ENCODE measurements at places on chromosomes 16 and 17.
A peak's percentile ranks its signal among the peaks of the same experiment; 100 is the strongest.

- DNase-seq: peak; percentile 38
Measured at GRCh38 chr17:10198509-10199249, at the start of gene GAS7. TSS of gene GAS7 (minus strand) at chr17:10198606.

DNA sequence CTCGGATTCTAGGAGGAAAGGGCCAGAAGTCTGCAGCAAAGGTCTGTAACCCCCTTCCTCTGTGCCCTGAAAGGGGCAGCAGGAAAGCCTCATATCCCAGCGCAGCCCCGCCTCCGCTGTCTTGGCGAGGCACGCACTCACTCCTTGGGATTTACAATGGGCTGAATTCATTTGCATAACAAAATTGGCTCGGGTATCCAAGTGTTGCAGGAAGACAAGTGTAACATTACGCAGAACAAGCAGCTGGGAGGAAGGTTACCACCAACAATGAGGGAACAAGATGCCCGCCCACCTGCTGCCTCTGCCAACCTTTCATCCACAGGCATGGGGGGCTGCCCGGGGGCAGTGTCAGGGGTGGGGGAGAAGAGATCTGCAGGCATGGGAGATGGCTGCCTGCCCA is 130.4 kb downstream of the MRM1 start:
- no peak for DNase-seq

DNA sequence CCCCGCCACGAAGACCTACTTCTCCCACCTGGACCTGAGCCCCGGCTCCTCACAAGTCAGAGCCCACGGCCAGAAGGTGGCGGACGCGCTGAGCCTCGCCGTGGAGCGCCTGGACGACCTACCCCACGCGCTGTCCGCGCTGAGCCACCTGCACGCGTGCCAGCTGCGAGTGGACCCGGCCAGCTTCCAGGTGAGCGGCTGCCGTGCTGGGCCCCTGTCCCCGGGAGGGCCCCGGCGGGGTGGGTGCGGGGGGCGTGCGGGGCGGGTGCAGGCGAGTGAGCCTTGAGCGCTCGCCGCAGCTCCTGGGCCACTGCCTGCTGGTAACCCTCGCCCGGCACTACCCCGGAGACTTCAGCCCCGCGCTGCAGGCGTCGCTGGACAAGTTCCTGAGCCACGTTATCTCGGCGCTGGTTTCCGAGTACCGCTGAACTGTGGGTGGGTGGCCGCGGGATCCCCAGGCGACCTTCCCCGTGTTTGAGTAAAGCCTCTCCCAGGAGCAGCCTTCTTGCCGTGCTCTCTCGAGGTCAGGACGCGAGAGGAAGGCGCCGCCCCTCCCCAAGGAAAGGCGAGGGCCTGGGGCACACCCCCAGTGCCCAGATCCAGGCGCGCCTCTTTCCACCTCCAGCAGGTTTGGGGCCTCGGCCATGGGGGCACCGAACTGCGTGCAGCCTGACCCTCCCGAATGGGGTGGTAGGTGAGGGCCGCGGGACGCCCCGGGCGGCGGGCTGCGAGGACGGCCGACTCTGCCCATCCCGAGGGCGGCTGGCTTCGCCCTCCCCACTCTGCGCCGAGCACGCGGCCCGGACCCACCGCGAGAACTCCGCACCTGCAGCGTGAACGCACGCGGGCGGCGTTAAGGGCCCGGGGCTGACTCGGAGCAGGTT is 664 bp downstream of the HBQ1 start:
- no peak for DNase-seq

- DNase-seq: no peak
Measured at GRCh38 chr16:6104428-6104827, 1006.8 kb upstream of the EEF2KMT start.

- DNase-seq: no peak
Measured at GRCh38 chr17:78409191-78409928, 30.9 kb downstream of the PGS1 start.

DNA sequence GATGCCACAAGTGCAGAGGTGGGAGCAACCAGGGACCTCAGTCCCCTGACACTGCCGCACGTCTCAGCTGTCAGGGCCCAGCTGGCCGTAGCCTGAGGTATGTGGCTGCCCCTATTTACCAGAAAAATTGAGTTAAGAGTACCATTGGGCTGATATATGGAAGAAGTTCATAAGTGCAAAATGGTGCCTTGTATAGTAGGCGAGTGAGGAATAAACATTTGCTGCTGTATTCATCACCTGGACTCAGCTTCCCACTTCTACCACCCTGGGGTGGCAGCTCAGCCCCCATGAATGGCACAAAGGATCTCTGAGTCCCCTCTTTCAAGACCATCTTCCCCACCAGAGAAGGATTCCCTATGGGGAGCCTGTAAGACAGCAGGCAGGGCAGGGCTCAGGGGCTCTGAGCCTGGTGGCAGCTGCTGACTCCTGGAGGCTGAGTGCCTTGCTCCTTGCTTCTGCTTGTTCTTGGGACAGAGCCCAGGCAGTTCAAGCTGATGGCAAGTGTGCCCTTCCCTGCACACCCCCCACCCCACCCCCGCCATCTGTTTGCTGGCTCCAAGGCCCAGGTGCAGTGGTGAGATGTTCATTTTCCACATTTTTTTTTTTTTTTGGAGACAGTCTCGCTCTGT is 29.0 kb downstream of the TRPV2 start:
- no peak for DNase-seq

DNA sequence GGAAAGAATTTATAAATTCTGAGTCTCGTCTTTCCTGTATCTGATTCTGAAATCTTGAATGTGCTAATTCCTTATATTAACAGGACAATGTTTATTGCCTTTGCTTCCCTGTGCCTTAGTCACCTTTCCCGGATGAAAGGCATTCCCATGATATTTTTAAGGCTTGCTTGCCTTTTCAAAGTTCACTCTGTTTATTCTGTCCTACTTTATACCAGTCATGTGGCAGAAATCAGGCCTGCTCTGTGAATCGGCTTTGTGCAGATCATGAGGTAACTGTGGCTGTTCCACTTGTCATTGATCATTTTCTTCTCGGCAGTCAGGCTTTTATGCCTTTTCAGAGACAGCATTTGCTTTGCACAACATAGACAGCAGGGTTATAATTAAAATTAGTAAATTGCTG is 28.8 kb upstream of the ABCC11 start:
- no peak for DNase-seq

DNA sequence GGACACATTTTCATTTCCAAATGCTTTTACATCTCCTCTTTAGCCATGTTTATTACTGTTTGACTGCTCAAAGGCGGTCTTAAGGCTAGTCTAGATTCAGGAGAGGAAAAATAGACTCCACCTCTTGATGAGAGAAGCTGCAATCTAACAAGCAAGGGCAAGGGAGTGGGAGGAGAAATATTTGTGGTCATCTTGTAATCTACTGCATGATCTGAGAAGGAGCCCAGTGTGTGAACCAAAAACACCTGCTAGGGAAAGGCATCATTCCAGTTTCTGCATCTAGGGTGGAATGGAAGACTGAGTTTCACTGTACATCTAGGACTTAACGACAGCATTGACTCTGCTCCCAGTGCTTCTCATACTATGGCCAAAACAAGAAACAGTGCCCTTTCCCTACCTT is 232.2 kb upstream of the HS3ST3A1 start:
- DNase-seq: no peak

DNA sequence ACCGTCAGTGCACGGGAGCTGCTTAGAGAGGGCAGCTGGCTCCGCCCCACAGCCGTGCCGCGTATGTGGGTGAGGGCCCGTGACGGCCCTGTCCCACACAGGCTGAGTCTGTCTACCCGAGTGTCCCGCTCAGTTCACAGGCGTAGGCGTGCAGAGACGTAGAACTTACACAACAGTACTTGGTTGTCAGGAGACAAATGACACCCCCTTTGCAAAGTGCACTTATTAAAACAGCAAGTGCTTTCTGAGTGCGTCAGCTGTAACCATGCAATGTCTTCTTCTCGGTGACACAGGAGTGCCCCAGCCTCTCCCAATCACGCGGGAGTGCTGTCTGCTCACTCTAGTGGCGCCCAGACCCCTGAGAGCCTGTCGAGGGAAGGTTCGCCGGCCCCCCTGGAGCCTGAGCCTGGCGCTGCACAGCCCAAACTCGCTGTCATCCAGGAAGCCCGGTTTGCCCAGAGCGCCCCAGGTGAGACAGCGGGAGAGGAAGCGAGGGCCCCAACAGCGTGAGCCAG is 64.2 kb downstream of the FOXK2 start:
- no peak for DNase-seq

- no peak for DNase-seq
Measured at GRCh38 chr17:69066482-69066881, 5.8 kb upstream of the ABCA9 start.

DNA sequence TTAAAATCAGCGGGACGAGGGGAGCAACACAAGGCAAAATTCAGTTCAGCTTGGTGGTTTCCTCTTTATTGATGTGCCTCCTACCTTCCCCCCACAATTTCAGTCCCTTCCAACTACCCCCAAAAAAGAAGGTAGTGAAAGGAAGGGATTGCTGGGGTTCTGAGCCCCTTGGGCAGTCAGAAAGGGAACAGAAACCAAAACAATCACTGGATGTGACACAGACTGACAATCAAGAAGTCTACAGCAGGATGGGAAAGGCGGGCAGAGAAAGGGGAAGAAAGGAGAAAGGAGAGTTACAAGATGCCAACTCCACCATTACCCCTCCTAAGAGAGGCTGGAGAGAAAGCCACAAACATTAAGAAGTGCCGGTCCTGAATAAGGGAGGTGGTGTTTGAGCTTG is 1.1 kb upstream of the PHF23 start:
- no peak for DNase-seq

DNA sequence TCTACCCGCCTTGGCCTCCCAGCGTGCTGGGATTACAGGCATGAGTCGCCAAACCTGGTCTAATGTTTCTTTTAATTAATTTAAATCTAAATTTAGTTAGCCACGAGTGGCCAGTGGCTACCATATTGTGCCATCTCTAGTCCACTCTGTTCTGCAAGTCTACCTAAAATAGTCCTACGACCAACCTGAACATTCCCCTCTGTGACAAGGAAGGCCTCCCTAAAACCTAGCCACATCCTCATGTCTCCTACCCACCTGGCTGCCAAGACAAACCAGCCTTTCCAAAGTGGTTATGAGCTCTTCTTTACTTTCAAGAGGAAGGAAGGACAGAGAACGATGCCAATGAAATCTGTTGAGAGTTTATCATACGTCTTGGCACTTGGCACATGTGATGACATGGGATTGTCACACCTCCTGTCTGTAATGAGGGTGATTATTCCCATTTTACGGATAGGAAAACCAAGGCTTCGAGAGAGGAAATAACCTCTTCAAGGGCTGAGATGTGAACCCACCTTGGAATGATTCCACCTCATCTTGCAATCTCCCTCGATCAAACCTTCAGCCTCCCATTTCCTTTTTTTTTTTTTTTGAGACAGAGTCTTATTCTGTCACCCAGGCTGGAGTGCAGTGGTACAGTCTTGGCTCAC is 19.7 kb downstream of the MYH11 start:
- no peak for DNase-seq

GRCh38 chr17:36824678-36825101 is 112.6 kb upstream of the LHX1 start:
- no peak for DNase-seq

GRCh38 chr16:8550728-8551387 is 39.5 kb downstream of the TMEM114 start:
- DNase-seq: no peak

GRCh38 chr17:81523402-81524038 is 4.7 kb upstream of the FSCN2 start:
- no peak for DNase-seq

GRCh38 chr16:78177987-78178386 is 78.5 kb downstream of the WWOX start:
- no peak for DNase-seq

- no peak for DNase-seq
Measured at GRCh38 chr16:71383054-71383773, 24.7 kb downstream of the CALB2 start.
